HepG2 (cell line): ENCODE measurements at places on chromosomes 7 and 10. TPM values are rescaled to one million over a fixed set of nuclear protein-coding genes. Genes with fewer than 3 reads are reported as not detected.

- no peak overlapping the region for H3K4me3 ChIP-seq
- no peak overlapping the region for H3K27ac ChIP-seq
- no peak for DNase-seq
- H3K27me3 ChIP-seq: no peaks in the 10 kb centered on the region
Measured at GRCh38 chr7:78543976-78544375, 745.4 kb downstream of the PHTF2 start.

DNA sequence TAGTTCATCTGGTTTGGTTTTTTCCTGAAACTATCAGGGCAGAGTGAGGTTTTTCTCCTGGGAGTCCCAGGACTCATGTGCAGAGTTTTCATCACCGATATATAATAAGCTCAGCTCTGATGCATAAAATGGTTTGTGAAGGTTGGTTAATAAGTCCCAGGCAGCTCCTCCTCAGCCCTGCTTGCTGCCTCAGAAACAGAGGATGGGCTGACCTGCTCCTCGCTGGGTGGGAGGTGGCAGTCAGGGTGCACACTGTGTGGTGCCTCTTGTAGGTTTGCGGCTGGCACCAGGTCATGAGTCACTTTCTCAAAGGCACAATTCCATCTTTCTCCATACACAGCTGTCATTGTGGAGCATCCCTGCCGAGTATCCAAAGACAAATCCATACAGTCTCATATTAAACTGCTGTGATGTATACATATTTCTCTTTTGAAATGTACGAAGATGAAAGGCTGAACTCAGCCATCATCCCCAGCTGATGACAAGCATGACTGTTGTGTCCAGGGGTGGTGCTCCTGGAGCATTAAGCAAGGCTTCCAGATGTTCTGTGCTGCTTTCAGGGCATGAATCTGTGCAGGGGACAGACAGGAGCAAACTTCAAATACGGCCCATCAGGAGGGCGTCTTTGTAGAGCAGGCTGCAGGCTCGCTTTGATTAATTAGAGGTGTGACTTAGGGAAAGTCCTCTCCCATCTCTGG, 125.7 kb upstream of the NPS start:
- no peak overlapping the region for H3K27ac ChIP-seq
- H3K4me3 ChIP-seq: no peak overlapping the region
- H3K4me1 ChIP-seq: no peaks in the 10 kb centered on the region
- H3K36me3 ChIP-seq: peaks cover 13% of the 10 kb centered on the region
- DNase-seq: no peak
- H3K27me3 ChIP-seq: no peaks in the 10 kb centered on the region

DNA sequence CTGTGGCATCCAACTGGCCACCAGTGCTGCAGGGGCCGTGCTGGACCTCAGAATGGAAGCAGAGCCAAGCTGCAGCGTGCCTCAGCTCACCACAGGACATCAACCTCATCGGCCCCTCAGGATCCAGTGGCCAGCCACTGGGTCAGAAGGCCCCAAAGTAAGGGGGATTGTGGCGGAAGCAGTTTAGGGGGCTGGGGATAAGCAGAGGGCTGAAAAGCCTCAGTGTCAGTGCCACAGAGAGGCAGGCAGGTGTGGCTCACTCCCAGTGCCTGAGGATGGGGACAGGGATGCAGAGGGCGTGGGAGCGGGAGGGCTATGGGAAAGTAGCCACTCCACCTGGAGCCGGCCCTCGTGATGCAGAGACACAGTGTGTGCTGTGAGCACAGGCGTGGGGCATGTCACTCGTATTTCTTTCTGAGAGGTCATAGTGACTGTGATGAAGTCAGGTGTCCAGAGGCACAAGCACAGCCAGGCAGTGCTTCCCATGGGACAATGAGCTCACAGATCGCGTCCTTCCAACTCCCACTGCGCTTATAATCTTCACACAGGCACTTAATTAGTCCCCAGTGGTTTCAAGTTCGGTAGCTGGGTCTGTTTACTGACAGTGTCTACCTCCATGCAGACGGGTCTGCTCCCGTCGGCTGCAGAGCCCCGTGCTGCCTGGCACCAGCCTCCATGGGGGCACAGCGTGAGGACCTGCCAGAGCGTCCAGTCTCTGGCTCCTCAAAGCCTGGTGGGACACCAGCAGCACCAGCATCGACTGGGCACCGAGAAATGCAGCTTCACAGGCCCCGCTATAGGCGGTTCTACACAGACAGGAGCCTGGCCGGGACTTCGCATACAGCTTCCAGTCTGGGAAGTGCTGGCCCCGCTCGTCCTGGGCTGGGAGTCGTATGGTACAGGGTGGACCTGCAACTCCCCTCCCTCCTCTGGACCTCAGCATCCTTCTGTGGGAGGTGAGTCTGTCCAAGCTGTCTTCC, 42.9 kb upstream of the CNPY1 start:
- no peaks in the 10 kb centered on the region for H3K36me3 ChIP-seq
- H3K4me1 ChIP-seq: peaks cover 50% of the 10 kb centered on the region
- no peak overlapping the region for H3K4me3 ChIP-seq
- no peak overlapping the region for H3K27ac ChIP-seq

- no peaks in the 10 kb centered on the region for H3K27me3 ChIP-seq
- no peak for DNase-seq
- no peak overlapping the region for H3K4me3 ChIP-seq
- no peaks in the 10 kb centered on the region for H3K36me3 ChIP-seq
Measured at GRCh38 chr10:45817912-45818311, 29.4 kb downstream of the AGAP4 start.

- H3K27me3 ChIP-seq: no peaks in the 10 kb centered on the region
- DNase-seq: no peak
- H3K36me3 ChIP-seq: no peaks in the 10 kb centered on the region
- H3K4me3 ChIP-seq: no peak overlapping the region
Measured at GRCh38 chr7:12062062-12062461, 149.0 kb upstream of the TMEM106B start.

- no peaks in the 10 kb centered on the region for H3K27me3 ChIP-seq
- no peak for DNase-seq
Measured at GRCh38 chr10:14621037-14621436, 153.7 kb downstream of the FAM107B start.

DNA sequence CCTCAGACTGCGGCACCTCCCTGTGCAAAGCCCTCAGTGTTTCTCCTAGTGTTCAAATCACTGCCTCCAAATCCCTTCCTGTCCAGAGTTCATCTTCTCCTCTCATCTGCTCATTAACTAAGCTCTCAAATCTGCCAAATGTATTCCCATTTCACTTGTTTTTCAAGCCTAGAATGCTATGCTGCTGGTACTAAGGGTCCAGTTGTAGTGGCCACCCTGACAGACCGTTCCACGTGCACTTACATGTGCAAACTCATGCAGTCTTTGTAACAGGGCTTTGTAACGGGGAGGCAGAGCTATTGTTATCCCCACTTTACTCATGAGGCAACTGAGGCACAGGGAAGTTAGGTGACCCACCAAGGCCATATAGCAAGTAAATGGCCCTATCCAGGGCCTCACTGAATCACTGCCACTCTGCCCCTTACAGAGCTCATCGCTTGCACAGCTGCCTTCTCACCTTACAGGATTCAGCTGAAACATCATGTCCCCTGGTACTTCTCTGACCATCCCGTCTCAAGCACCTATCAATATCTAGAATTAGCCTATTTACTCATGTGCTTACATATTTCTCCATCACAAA, 153.0 kb upstream of the PDE1C start:
- no peaks in the 10 kb centered on the region for H3K36me3 ChIP-seq
- no peak for DNase-seq
- H3K27ac ChIP-seq: no peak overlapping the region
- no peak overlapping the region for H3K4me3 ChIP-seq
- peaks cover 9% of the 10 kb centered on the region; the same call in 2 of the 3 replicates for H3K27me3 ChIP-seq

DNA sequence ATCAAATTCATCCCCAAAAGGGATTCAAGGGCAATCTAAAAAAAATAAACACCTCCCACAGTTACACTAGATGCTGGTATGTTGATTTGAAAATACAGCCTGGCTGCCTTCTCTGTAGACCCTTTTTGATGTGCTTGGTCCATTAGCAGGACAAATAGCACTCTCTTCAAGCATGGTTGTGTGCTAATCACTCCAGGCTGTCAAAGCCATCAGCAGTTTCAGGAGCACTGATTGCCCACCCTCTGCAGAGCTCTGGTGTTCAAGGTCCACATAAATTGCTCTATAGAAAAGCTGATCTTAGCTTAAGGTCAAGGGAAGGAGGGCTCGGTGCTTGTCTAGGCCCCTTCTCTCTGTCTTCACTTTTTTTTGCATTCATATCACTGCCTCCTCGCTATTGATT, 35.4 kb downstream of the PRR15 start:
- H3K4me1 ChIP-seq: peaks cover 9% of the 10 kb centered on the region
- H3K27ac ChIP-seq: no peak overlapping the region
- no peak for DNase-seq
- H3K27me3 ChIP-seq: no peaks in the 10 kb centered on the region

GRCh38 chr10:88682491-88682890, 18.2 kb downstream of the LIPF start:
- no peaks in the 10 kb centered on the region for H3K36me3 ChIP-seq
- H3K27me3 ChIP-seq: no peaks in the 10 kb centered on the region
- no peak for DNase-seq
- H3K4me3 ChIP-seq: no peak overlapping the region
- H3K4me1 ChIP-seq: no peaks in the 10 kb centered on the region
- no peak overlapping the region for H3K27ac ChIP-seq

DNA sequence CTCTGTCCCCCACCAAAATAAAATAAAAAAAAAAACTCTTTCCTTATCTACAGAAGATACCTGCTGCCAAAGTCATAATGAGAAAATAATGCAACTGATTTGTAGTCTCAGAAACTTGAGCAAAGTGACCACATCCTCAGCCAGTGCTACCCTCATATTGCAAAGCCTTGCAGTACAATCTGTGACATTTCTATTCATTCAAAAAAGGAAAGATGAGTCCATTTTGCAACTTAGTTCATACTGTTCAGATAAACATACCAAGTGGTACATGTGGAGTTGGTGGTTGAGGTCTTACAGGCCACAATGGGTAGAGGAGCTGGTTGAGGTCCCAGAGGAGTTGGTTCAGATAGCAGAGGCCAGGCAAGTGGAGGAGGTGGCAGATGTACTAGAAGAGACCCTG, 6.5 kb upstream of the EIF5AL1 start:
- no peaks in the 10 kb centered on the region for H3K4me1 ChIP-seq
- no peaks in the 10 kb centered on the region; the same call in 1 of the 2 replicates for H3K27me3 ChIP-seq
- no peak overlapping the region for H3K4me3 ChIP-seq
- DNase-seq: no peak
- H3K36me3 ChIP-seq: no peaks in the 10 kb centered on the region

DNA sequence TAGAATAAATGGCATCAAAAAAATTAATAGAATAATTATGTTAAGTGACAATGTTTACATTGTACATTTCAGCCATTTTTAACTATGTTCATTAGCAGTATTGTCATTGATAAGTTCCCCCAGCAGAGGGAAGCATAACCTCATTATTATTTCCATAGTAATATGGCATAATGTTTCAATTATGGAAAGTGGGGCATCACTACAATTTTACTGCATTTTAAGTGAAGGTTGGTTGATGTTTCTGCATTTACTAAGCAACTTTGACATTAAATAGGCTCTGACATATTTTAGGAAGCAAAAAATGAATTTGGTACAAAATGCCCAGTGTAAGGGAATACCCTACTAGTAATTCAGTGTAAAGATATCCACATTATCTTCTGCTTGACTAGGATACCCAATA, 218.3 kb downstream of the SEMA3A start:
- no peak overlapping the region for H3K4me3 ChIP-seq
- no peaks in the 10 kb centered on the region for H3K36me3 ChIP-seq
- no peak overlapping the region for H3K27ac ChIP-seq
- no peaks in the 10 kb centered on the region for H3K4me1 ChIP-seq
- H3K27me3 ChIP-seq: no peaks in the 10 kb centered on the region

DNA sequence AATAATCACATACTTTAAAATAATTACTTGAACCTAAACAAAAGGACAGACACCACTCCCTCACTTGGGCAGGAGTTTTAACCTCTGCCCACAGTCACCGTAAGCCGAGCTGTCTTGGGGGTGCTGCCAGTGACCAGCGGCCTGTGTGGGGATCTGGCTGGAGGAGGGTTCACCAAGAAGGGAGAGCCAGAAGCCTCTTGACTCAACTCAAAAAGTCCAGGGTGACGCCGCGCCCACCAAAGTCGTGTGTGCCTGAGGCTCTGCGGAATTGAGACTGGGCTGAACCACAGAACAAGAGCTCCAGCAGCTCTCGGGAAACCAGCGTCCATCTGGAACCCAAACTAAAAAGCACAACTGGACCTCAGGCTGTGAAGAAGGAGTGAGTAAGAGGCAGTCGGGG, 35.8 kb downstream of the ZFAND2A start:
- H3K27ac ChIP-seq: no peak overlapping the region
- H3K4me3 ChIP-seq: no peak overlapping the region
- peaks cover 12% of the 10 kb centered on the region for H3K36me3 ChIP-seq
- no peak for DNase-seq
- H3K27me3 ChIP-seq: no peaks in the 10 kb centered on the region

The HPSE2 gene
- not detected in 2 replicates for total RNA-seq

The LZTS2 gene
- 60.7 and 65.6 TPM in 2 replicates for total RNA-seq

The PNLIP gene
- total RNA-seq: not detected in 2 replicates

The STAG3 gene
- total RNA-seq: 0.22 and 0.33 TPM in 2 replicates

The IDI2 gene
- not detected in 2 replicates for total RNA-seq

The CYP3A4 gene
- total RNA-seq: 0.11 and 0.35 TPM in 2 replicates

The AKR1C8 gene
- not detected in 2 replicates for total RNA-seq

The NPY4R2 gene
- total RNA-seq: not detected in 2 replicates

The NXPH1 gene
- total RNA-seq: not detected in 2 replicates

The FRG2B gene
- not detected in 2 replicates for total RNA-seq

The HTRA1 gene
- 0.17 and 0.40 TPM in 2 replicates for total RNA-seq

The PDE6C gene
- 0.39 and 0.64 TPM in 2 replicates for total RNA-seq

The CFAP46 gene
- total RNA-seq: 0.74 and 0.84 TPM in 2 replicates

The SPDYE8 gene
- total RNA-seq: not detected in 2 replicates
